ENCODE measurements at places on chromosomes 16 and 17.

DNA sequence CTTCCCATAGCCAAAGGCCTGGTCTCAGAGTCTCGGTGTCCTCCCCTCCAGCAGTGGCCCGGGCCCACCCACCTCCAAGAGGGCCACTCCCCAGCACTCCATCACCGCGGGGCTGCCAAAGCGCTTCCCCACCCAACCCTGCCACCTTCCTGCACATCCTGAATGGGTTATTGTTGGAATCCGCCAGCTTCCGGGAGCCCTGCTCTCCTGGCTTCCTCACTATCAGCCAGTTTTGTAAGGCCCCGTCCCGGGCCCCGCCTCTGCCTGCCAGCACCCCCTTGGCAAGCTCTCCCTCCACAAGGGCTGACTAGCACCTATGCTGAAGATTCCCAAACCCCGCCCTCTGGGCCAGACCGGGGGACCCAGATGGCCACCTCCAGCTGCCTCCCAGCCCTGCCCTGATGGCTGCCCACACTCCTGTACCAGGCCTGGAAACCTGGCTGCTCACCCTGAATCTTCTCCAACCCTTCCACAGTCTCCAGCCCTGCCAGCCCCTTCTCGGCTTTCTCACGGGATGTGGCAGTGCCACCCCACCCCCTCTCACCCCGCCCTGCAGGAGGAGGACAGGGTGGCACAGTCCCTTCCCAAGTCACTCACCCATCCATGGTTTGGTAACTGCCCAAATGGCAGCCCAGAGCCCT is 14.4 kb downstream of the MYBBP1A start:
- DNase-seq = no peak

GRCh38 chr17:28968231-28968913 is 17.1 kb upstream of the PHF12 start:
- DNase-seq = no peak

DNA sequence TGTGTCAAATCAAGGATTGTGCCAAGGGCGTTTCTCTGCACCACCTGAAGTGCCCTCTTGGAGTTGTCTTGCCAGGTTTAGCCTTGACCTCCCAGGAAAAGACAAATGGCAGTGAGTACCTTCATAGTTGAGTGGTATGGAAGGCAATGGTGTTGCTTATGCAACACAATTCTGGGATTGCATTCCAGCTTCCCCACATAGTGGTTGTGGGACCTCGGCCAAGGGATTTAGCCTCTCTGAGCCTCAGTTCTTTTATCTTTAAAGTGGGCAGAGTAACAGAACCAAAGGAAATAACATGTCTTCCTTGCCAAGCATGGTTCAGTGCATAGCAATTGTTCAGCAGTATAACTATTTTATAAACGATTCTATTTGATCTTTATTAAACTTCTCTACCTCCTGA is 49.4 kb downstream of the CCDC42 start:
- no peak for DNase-seq

- no peak for DNase-seq
These were observed 14.2 kb upstream of the IL21R start for GRCh38 chr16:27387724-27388123.

DNA sequence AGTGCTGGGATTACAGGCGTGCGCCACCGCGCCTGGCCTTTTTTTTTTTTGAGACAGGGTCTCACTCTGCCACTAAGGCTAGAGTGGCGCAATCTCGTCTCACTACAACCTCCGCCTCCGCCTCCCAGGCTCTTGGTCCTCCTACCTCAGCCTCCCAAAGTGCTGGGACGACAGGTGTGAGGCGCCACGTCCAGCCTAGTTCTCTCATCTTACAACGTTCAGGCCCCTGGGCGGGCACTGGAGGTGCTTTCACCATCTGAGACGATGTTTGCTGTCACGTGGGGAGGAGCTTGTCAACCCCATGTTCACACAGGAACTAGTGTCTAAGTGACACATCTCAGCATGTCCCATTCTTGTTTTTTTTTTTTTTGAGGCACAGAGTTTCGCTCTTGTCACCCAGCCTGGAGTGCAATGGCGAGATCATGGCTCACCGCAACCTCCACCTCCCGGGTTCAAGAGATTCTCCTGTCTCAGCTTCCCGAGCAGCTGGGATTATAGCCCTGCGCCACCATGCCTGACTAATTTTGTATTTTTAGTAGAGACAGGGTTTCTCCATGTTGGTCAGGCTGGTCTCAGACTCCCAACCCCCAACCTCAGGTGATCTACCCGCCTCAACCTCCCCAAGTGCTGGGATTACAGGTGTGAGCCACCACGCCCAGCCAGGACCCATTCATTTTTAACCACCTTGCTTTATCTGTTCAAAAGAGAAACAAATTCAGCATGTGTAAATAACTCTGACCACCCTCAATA is 5.2 kb upstream of the FANCA start:
- DNase-seq = no peak

Measured in stimulated activated CD8-positive, alpha-beta memory T cell treated with anti-CD3 and anti-CD28 coated beads, Interleukin-15, amount 100 ng/mL, for 1 hour (primary cell).